Glutamatergic neuron (in vitro differentiated cells): ENCODE measurements at places on chromosomes 12 and 14. TPM values are rescaled to one million over a fixed set of nuclear protein-coding genes. Genes with fewer than 3 reads are reported as not detected.

The TMCC3 gene
- total RNA-seq: 5.7 TPM

- DNase-seq: no peak
Measured at GRCh38 chr14:95885866-95886265, 9.2 kb downstream of the TUNAR start.

The SELPLG gene
- total RNA-seq: 0.34 TPM

DNA sequence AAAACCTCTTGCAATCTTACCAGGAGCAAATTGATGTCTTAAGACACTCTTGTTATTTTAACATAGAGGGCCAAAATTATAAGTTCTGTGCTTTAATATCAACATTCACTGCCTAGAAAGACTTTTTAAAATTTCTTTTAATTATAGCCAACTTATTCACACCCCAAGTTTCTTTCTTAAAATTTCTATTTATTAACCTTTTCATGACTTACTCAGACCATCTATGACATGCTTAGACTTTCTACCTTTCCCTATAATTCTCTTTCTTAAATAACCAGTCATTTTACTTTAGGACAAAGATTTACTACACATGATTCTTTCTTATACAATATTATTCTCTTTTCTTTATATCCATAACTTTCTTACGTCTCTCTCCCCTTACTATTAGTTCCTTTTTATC is 220.4 kb downstream of the NUBPL start:
- DNase-seq: no peak

The CLEC2B gene
- total RNA-seq: not detected

The PTPN21 gene
- total RNA-seq: 63.0 TPM

GRCh38 chr14:54698501-54698900 is 131.6 kb downstream of the SAMD4A start:
- DNase-seq: no peak

DNA sequence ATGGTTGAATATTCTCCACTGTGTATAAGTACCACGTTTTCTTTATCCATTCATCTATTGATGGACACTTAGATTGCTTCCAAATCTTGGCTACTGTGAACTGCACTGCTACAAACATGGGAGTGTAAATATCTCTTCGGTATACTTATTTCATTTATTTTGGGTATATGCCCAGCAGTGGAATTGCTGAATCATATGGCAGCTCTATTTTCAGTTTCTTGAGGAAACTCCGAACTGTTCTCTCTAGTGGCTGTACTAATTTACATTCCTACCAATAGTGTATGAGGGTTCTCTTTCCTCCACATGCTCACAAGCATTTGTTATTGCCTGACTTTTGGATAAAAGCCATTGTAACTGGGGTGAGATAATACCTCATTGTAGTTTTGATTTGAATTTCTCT is 623.1 kb upstream of the LRFN5 start:
- no peak for DNase-seq
